ENCODE measurements at places on chromosomes 13 and 19.

GRCh38 chr19:46821512-46822409 is 28.9 kb downstream of the AP2S1 start:
- DNase-seq = peak; percentile 65

- peak; percentile 30 for DNase-seq
Observed at GRCh38 chr13:50167224-50167947, 152.1 kb downstream of the KCNRG start.

- DNase-seq = no peak
Observed at GRCh38 chr19:30718707-30719106, 346.5 kb downstream of the ZNF536 start.

- no peak for DNase-seq
Observed at GRCh38 chr13:34350671-34351070, 532.7 kb downstream of the RFC3 start.

DNA sequence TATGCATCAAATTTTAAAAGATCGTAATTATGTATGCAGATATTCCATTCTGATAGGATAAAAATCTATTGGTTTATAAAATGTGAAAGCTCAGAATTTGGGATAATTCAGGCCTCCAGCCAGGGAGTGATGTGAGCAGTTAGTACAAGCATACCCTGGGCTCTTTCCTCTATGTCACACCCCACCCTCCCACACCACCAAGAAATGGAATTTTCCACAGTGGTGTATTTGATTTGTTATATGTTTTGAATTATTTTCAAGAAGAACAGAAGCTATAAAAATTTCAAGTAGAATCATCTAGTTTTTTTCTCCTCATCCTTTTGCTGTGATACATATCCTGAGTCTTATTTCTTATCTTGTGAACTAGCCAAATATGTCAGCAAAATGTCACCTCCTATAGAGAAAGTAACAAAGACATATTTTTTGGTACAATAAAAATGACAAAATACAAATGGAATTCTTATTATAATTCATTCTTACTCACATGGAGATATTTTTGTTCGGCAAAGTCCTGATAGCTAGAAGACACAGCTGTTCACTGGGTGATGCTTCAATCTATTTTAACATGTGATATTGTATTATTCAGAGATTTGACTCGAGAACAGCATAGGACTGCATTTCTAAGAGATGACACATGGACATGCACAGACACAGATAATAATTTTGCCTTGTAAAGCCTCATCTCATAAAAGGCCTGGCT is 61.2 kb upstream of the FRY start:
- no peak for DNase-seq

- DNase-seq = peak; percentile 83
Observed at GRCh38 chr19:29277102-29277501, 64.2 kb upstream of the UQCRFS1 start.

DNA sequence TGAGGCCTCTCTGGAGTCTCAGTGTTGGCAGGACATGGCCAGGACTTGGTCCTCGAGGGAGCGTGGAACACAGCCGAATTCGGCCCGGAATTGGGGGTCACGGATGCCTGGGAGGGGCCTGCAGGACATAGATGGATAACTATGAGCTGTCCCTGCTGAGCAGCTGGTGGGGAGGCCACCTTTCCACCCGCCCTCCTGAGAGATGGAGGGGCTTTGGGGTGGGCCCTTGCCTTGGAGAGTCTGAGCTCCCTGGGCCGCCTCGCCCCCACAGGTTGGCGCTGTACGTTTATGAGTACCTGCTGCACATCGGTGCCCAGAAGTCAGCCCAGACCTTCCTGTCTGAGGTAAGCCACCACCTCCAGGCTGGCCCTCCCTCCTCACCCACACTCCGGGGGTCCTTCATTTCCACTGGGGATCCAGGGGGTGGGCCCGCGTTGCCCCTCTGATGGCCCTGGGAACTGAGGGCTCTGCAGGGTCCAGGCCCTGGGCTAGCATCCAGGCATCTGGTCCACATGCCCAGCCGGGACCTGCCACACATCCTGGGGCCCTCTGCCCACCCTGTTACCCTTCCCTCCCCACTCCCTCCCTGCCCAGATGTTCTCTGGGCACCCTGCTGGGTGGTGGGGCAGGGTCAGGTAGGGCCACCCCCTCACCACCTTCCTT is 8.0 kb downstream of the SSBP4 start:
- DNase-seq = no peak

Data from GM12865 (cell line).